ENCODE measurements at places on chromosomes 4 and X.

DNA sequence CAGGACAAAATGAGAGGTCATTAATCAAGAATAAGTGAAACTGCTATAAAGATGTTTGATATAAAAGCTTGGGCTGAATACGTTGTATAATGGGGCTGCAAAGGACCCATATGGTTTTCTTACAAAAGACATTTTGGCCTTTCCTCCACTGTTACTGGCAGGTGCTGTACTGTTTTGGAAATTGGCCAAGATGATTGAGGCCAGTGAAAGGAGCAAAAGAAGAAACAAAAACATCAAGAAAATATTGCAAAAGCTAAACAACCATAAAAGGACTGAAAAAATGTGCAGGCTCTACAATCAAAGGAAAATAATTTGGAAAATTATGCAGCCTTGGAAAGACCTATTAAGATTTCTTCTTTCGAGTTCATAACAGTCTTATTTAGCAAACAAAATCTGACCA lies 222.2 kb upstream of the PPP1R2C start:
- DNase-seq, result peak; percentile 0

GRCh38 chr4:77697860-77698590 lies 92.4 kb downstream of the CXCL13 start:
- no peak for DNase-seq

DNA sequence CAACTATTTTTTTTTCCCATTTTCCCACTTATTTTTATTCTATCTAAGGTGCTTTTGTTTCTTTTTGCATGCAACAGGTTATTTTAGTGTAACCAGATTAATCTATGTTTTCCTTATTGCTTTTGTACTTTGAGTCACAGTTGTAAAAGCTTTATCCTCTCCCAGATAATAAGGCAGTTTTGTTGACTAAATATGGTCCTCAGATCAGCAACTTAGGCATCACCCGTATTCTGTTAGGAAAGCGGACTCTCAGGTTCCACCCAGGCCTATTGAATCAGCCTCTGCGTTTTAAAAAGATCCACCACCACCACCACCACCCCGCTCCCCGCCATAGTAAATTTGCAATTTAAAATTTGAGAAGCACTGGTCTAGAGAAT lies 58.6 kb upstream of the USP9X start:
- no peak for DNase-seq

GRCh38 chr4:74279716-74280115 lies 28.6 kb upstream of the EPGN start:
- no peak for DNase-seq

GRCh38 chr4:62399242-62399641 lies 1199.1 kb downstream of the ADGRL3 start:
- DNase-seq, result no peak

DNA sequence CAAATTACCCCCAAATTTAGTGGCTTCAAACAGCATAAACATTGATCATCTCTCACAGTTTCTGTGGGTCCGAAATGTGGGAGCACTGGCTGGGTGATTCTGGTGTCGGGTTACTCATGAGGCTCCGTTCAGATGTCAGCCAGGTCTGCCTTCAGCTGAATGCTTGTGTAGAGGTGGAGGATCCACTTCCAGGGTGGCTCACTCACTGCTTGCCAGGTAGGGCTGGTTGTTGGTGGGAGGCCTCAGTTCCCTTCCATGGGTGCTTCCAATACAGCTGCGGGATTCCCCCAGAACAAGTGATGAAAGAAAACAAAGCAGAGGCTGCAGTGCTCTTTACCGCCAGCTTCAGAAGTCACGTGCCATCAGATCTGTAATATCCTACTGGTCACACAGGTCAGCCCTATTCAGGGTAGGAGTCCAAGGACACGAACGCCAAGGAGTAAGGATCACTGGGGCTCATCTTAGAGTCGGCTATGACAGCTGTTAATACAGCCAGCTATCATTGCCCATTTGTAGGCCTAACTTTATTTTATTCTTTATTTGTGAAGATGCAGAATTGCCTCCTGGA lies 1.1 kb upstream of the SMIM43 start:
- DNase-seq, result no peak

GRCh38 chr4:176539785-176540175 lies 220.0 kb downstream of the SPCS3 start:
- DNase-seq, result no peak

DNA sequence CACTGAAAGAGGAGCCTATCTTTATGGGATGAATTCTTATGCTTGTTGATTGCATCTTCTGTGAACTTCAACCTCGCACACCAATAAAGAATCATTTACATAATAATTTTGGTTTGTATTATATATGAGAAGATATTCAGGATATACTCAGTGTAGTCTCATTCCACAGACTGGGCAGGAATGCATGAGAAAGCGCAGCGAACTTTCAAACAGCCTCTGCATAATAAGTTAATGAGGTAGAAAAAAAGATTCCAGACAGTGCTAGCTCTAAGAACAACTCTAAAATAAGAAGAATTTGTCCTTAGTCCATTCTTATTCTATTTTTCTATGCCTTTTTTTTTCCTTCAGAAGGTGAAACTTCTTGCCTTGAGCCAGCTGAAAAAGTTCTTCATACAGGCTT lies 224.3 kb upstream of the CTSO start:
- no peak for DNase-seq

GRCh38 chrX:15918003-15918402 lies 63.4 kb upstream of the AP1S2 start:
- DNase-seq, result no peak

DNA sequence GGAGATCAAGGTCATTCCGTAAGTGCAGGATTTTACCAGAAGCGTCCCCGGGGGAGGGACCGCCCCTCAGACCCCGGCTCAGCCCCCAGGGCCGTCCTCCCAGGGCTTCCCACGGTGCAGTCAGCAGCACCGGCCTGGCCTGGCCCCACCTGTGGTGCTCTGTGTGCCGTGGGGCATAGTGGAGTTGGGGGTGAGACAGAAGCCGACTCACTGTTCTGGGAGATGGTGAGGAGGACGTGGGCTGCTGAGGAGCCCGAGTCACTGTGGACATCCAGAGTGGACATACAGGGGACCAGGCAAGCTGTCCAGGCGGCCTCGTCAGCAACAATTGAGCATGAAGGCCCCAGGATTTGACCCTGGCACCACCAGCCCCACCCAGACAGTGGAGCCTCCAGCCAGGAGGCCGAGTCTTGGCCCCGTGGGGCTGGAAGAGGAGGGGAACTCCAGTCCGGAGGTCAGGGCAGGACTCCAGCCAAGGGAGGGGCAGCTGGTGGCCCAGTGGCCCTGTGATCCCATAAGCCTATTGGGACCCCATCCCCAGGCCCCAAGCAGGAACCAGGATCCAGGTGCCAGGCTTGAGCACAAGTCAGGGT lies 19.1 kb downstream of the ATP5ME start:
- DNase-seq, result no peak

DNA sequence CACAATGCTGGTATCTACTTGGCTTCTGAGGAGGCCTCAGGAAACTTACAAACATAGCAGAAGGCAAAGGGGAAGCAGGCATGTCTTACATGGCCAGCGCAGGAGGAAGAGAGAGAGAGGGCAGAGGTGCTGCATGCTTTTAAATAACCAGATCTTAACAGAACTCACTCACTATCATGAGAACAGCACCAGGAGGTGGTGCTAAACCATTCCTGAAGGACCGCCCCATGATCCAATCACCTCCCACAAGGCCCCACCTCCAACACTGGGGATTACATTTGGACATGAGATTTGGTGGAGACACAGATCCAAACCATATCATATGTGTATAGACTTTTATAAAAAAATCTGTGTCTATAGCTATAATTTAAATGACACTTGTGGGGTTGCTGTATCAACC lies 48.6 kb upstream of the ERVMER34-1 start:
- no peak for DNase-seq

- no peak for DNase-seq
Observed at GRCh38 chrX:150648296-150648940, 44.8 kb upstream of the MTMR1 start.

DNA sequence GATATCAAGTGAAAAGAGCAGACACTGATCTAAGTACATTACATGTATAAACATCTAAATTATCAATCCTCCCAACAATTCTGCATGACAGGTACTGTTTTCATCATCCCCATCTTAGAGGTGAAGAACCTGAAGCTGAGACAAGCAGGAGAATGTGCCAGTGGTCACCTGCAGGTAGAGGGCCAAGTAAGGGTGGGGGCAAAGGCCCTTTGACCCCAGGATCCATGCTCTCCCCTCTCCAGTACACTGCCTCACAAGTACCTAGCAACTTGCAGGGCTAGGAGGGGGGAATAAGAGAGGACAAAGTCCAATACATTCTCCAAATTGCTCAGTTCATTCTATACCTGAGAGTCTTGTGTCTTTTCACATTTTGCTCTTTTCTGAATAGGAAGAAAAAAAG lies 8.3 kb upstream of the MAP7D2 start:
- no peak for DNase-seq

GRCh38 chr4:126247409-126247808 lies 932.7 kb downstream of the FAT4 start:
- DNase-seq, result no peak

GRCh38 chr4:163121689-163122088 lies 45.0 kb downstream of the NAF1 start:
- no peak for DNase-seq

- no peak for DNase-seq
Observed at GRCh38 chrX:7110821-7111276, 36.7 kb upstream of the STS start.

GRCh38 chr4:177322266-177322665 lies 12.6 kb downstream of the NEIL3 start:
- DNase-seq, result no peak

DNA sequence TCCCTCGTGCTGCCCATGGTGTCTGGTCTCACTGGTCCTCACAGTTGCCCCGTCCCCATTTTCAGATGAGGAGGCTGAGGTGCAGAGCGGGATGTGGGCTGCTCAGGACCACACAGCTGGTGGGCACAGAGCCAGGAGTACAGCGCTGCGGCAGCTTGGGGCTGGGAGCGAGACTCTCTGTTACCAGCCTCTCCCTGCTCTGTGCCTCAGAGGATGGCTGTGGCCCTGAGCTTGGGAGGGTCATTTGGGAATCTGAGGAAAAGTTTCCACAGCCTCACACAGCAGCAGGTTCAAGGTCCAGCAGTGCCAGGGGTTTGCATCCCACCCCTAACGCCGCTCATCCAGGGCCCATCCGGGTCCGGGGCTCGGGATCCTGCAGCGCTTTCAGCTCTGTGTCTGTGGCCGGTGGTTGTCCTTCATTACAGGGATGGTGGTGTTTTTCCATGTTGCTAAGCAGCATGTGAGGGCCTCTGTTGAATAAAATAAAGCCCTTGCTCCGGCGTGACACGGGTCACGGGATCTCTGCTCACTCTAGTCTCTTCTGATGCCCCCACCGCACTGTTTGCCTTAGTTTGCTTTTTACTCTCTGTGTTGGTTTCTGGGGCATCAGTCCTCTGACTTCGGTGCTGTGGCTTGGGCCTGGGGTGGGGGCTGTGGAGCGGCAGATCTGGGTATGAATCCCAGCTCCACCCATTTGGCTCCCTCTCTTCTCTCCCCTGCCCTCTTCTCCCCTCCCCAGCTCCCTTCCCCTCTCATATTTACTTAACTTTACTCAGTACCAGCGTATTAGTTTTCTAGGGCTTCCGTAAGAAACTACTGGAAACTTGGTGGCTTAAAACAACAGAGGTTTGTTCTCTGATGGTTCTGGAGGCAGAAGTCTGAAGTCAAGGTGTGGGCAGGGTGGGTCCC lies 6.5 kb downstream of the WFS1 start:
- no peak for DNase-seq

GRCh38 chr4:148076964-148077363 lies 345.1 kb downstream of the ARHGAP10 start:
- DNase-seq, result no peak

DNA sequence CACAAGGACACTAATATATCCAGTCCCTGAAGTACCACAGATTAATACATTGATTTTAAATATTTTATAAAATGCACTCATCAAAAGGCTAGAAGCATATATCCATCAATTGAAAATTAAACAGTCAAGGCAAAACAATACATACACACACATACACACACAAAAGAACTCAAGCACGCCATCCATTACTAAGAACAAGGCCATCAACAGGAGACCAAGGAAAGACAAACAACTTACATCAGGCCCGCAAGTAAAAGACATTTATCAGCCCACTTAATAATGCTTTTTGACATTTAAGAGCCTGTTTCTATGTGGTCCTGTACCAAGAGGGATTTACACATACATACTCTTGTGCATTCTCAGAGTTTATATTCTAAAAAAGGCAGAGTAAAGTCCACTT lies 50.0 kb upstream of the ZNF827 start:
- no peak for DNase-seq

GRCh38 chrX:124862301-124862700 lies 457.4 kb upstream of the TEX13C start:
- no peak for DNase-seq

- DNase-seq, result no peak
Observed at GRCh38 chr4:88429401-88429800, 27.5 kb upstream of the HERC5 start.

- no peak for DNase-seq
Observed at GRCh38 chr4:145200366-145200765, 20.0 kb upstream of the OTUD4 start.

DNA sequence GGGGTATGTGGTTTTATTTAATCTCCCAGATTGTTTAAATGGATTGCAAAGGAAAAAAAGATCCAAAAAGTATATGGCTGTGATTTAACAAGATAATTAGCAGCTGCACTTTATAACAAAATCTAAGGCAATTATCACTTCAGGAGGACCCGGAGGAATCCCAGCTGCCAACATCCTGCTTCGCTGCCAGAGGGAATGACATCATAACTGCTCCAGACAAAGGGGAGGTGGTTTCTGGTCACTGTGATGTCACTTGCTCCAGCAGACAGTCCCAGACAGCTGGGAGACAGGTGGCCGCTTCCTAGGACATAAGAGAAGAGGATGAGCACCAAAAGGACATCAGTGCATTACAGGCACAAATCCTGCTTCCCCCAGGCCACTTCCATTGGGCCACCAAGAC lies 371.0 kb downstream of the BCOR start:
- no peak for DNase-seq

- DNase-seq, result no peak
Observed at GRCh38 chr4:23368081-23368697, 521.7 kb downstream of the PPARGC1A start.

- DNase-seq, result no peak
Observed at GRCh38 chr4:78024085-78024484, 33.0 kb upstream of the FRAS1 start.

DNA sequence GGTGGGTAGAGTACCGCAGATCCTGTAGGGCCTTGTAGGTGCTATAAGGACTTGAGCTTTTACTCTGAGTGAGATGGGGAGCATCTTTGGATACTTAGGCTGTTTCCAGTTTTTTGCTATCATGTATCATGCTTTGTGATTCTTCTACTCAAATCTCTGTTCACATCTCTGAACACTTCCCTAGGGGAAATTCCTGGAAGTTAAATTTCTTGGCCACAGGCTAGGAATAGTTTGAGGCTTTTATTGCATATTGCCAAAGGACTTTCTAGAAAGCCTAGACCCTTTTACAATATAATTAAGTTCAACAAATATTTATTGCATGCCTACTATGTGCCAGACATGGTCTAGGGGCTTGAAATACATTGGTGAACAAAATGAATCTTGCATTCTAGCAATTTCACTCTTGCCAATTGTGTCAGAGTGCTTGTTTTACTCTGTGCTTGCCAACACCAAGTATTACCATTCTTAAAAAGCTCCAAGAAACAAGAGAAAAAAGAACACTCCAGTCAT lies 4.1 kb upstream of the PGRMC1 start:
- no peak for DNase-seq

GRCh38 chr4:85744950-85745349 lies 270.0 kb downstream of the ARHGAP24 start:
- no peak for DNase-seq
